Keratinocyte (primary cell): ENCODE measurements at places on chromosomes 16 and 17.

DNA sequence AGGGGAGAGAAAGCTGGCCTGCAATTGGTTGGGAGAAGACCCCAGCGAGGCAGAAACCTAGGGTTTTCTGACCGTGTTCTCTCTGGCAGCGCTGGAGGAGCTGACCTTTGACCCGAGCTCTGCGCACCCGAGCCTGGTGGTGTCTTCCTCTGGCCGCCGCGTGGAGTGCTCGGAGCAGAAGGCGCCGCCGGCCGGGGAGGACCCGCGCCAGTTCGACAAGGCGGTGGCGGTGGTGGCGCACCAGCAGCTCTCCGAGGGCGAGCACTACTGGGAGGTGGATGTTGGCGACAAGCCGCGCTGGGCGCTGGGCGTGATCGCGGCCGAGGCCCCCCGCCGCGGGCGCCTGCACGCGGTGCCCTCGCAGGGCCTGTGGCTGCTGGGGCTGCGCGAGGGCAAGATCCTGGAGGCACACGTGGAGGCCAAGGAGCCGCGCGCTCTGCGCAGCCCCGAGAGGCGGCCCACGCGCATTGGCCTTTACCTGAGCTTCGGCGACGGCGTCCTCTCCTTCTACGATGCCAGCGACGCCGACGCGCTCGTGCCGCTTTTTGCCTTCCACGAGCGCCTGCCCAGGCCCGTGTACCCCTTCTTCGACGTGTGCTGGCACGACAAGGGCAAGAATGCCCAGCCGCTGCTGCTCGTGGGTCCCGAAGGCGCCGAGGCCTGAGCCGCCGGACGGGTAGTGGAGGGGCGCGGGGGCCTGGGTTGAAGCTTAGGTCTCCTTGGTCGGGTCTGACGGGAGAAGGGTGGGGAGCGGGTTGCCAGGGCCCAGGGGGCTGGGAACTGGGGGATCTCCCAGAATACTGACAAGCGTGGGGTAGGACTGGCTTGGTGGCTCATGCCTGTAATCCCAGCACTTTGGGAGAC, 7.4 kb upstream of the PYDC1 start:
- no peak for DNase-seq

- no peak for DNase-seq
Measured at GRCh38 chr17:48148029-48148770, 40.6 kb downstream of the SNX11 start.

- DNase-seq: no peak
Measured at GRCh38 chr16:28182183-28182582, 29.6 kb downstream of the XPO6 start.

DNA sequence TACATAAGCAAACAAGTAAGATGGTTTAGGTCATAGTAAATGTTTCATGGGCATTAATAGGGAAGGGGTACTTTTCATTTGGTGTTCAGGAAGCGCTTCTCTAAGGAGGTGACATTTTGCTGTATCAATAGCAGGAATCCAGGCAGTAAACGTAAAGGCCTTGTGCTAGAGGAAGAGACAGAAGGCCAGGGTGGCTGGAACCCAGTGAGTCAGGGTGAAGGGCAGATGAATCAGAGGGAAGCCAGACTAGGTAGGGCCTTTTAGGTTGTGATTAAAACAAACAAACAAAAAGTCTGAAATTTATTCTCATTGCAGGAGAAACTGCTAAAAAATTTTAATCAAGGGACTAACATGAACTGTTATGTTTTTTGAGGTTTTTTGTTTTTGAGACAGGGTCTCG, 6.5 kb downstream of the BMERB1 start:
- DNase-seq: no peak

DNA sequence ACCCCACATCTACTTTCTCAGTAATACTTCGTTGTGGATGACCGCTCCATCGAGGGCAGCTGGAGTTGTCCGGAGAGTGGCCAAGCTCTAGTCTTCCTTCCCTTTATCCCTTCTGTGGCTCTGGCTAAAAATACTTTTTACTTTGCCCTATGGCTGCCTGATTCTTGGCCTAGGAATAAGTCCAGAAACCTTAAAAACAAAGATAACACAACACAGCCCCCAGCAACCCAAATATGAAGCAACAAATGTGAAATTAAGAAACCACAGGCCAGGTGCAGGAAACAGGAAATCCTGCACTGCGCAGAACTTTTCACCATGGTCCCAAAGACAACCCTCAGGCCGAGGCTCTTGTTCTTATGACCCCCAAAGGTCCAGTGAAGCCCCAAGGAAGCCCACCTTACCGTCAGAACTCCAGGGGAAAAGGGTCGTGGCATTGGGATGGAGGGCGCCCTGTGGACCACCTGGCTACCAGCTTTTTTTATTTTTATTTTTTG, 26.0 kb downstream of the TK2 start:
- no peak for DNase-seq

- DNase-seq: no peak
Measured at GRCh38 chr16:21075252-21075651, 75.4 kb downstream of the DNAH3 start.

- DNase-seq: no peak
Measured at GRCh38 chr16:55711959-55712876, 56.4 kb downstream of the SLC6A2 start.

DNA sequence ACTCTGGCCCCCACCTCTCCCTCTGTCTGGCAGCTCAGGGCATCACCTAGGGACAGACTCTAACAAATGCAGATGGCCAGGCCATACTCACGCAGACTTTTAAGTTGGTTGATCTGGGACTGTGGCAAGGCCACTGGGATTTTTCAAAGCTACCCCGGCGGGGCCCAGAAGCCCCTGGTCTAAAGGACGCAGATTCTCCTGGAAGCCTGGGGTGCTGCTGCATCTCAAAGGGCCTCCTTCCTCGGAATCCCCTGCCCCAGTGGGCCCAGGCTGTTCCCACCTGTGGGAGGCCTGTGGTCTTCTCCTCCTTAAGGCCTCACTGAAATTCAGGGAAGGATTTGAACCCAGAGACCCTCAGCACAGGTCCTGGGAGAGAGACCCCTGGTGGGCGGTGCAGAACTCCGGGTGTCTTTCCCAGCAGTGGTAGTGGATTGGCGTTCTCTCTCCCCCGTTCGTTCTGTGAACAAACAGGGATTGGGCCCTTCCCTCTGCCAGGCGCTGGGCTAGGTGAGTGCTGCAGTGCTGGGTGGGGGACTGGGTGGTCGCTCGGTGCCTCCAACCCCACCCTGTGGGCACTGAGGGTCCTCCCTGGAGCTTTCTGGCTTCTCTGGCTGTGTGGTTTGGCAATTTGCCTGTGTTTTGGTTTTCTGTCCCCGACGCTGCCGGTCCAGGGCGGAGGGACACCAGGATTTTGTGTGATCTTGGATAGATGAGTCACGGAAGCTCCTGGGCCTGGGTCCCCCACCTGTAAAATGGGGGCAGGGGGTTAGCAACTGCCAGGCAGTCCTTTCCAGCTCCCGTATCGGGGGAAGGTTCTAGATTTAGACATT, 160.5 kb upstream of the GSE1 start:
- no peak for DNase-seq

GRCh38 chr17:70100983-70101382, 26.0 kb downstream of the KCNJ16 start:
- no peak for DNase-seq

GRCh38 chr17:60327134-60327900, 64.6 kb downstream of the USP32 start:
- no peak for DNase-seq

DNA sequence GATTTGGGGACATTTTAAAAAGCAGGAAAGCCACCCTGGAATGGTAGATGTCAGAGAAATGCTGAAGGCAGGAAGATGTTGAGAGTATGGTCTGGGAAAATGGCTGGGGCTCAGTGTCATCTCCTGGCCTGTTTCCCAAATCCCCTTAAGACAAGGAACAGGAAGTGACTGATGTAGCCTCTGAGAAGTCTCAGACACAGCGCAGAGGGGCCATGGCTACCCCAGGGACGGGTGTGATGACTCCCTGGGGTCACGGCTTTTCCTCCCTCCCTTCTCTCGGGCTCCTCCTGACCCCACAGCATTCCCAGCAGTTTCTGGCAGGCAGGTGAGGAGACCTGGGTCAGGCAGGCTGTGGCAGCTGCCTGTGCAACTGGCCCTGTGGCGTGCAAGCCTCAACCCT, 45.4 kb downstream of the RAP1GAP2 start:
- DNase-seq: no peak

GRCh38 chr17:40915721-40916256, 21.7 kb downstream of the KRT23 start:
- DNase-seq: no peak

GRCh38 chr17:35774499-35774898, 13.8 kb downstream of the C17orf50 start:
- DNase-seq: no peak

GRCh38 chr16:57041182-57042156, 50.9 kb upstream of the CPNE2 start:
- no peak for DNase-seq

DNA sequence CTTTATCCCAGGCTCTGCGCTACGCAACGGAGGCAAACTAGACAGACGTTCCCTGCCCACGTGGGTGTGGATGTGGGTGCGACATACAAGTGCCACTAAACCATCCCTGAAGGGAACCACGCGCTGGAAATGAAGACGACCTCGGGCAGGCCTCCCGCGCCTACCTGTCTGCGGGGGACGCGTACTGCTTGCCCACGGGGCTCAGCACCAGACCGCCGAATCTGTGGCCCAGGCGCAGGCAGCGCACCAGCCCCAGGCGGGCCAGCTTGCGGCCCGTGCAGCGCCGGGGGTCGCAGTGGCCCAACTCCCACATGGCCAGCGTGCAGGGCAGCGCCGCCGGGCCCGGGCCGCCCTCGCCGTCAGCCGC, 480 bp downstream of the TSR3 start:
- no peak for DNase-seq

GRCh38 chr16:56331915-56332314, 93.4 kb downstream of the AMFR start:
- no peak for DNase-seq

DNA sequence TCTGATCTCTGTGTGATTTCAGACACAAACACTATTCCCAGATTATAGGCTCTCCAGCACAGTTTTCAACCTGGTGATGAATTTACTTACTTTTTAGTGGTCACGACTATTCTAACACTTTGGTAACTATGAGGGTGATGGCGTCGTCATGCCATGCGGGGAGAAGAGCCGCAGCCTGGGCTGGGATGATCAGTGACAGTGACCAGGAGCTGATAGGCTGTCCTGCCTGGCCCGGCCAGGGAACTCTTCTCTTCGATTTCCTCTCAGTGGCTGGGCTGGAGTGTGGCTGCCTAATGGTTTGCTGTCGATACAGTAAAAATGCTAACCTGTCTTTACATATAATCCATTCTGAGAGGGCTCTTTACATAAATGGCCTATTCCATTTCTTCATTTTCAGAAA, 113.1 kb downstream of the IRX3 start:
- DNase-seq: no peak

- DNase-seq: no peak
Measured at GRCh38 chr17:64315032-64315490, 52.0 kb upstream of the TEX2 start.

GRCh38 chr17:78322858-78323455, 36.9 kb downstream of the SOCS3 start:
- no peak for DNase-seq

GRCh38 chr17:2844416-2844815, 48.2 kb downstream of the RAP1GAP2 start:
- no peak for DNase-seq

DNA sequence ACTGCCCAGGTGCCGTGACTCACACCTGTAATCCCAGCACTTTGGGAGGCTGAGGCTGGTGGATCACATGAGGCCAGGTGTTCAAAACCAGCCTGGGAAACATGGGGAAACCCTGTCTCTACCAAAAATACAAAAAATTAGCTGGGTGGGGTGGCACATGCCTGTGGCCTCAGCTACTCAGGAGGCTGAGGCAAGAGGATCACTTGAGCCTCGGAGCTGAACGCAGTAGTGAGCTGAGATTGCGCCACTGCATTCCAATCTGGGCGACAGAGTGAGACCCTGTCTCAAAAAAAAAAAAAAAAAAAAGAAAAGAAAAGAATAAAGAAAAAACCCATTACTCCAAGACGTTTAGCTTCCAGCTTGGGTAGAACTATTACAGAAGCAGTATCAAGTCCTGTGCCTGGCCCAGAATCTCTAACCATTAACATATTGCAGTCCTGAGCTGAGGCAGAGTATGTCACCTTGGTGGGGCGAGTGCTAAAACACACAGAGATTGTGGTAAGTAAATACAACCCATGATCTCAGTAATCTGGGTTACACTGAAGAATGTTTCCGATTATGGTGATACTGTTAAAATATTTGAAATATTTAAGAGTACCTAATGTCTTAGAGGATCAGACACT, 23.2 kb upstream of the CFAP20 start:
- no peak for DNase-seq

GRCh38 chr16:64857411-64857810, 264.5 kb downstream of the CDH11 start:
- DNase-seq: no peak

- no peak for DNase-seq
Measured at GRCh38 chr17:43723697-43724359, 34.8 kb downstream of the SOST start.

DNA sequence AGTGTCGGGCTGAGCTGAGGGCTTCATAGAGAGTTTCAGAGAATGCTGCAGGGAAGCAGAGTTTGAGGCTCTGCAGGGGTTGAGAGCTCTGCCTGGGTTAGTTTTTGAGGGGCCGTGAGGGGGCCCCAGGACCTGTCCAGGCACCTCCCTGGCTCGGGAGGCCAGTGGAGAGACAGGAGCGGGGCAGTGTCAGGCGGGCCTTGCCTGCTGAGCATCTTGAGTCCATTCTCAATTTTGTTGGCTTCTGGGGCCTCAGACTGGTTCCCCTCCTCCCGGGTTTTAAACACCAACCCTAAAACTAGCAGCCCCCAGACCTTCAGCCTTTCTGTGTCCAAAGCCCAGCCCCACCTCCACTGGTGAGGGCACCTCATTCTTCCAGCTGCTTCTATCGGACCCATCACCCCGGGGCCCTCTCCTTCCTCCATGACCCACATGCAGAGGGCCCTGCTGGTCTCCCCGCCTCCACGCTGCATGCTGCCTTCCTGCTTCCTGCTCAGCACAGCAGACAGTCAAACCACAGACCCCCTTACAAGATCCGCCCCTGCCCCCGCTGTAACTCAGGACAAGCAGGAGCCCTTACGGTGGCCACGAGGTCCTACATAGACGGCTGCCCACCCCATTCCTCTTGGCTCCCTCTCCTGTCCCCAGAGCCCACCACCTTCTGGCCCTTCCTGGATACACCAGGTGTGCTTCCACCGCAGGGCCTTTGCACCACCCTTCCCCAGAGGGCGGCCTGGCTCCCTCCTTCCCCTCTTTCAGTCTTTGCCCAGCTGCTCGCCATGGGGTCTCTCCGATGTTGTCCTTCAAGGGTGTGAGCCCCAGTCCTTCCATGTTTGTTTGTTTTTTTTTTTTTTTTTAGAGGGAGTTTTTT, 3.8 kb downstream of the RNF213 start:
- DNase-seq: no peak

GRCh38 chr16:67539691-67540635, 11.3 kb downstream of the RIPOR1 start:
- DNase-seq: no peak

- peak; percentile 30 for DNase-seq
Measured at GRCh38 chr16:57446531-57447185, 527 bp downstream of the CIAPIN1 start.
